ENCODE measurements at places on chromosomes 11 and 22.

DNA sequence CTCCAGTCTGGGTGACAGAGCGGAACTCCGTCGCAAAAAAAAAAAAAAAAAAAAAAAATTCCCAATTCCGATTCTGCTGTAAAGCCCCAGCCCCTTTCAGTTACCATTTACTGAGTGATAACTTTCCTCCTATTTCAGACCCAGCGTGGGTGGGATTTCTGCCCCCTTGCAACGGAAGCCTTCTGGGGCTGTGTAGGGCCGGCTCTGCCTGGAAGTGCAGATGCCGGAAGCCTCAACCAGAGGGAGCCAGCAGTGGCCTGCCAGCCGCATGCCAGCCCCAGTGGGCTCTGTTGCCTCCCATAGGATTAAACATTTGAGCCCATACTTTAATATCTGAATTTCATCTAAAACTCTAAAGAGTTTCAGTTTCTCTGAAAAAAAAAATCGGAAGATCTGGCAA is 60.0 kb upstream of the NUP50 start:
- no peak for DNase-seq

GRCh38 chr11:128085276-128085675 is 502.1 kb downstream of the ETS1 start:
- no peak for DNase-seq

DNA sequence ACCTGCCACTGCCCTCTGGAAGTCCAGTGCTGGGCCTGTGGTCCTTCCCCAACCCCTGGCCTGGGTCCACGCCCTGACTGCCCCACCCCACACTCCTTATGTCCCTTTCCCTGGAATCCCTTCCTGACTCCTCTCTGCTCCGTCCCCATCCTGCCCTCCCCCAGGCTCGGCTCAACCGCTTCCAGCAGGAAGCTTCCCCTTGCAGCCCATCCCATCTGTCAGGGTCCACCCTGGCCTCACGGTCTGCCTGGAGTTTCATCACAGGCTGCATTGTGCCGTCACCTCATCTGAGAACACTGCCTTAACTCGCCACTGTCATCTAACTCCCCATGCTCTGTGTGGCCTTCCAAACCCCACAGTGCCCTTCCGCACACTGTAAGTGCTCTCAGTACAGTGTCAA is 64.3 kb downstream of the NAT10 start:
- DNase-seq = no peak

GRCh38 chr11:120704256-120704750 is 192.8 kb downstream of the GRIK4 start:
- no peak for DNase-seq

GRCh38 chr11:1892116-1892515 is 421 bp upstream of the PRR33 start:
- DNase-seq = no peak

GRCh38 chr11:92557879-92558278 is 333.3 kb downstream of the FAT3 start:
- DNase-seq = no peak

DNA sequence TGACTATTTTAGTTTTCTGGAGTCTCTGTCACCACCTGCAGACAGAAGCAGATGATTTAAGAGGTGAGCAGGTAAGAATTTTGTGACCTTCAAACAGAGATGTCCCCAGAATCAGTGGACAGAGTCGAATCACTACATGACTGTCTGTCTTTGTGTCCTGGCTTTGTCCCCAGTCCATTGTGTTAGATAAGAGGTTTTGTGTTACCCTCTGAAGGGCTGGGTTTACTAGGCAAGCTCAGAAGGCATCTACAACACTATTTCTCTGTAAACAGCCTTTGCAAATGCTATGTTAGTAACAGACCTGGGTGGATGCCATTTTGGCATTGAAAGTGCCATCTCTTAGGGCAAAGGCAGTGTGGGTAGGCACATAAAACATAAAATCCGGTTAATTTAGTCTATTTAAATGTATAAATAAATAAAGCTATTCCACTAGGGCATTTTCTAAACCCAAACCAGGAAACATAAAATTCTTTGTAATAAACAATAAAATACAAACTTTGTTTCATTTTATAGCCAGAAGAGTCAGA is 40.3 kb upstream of the CADM1 start:
- no peak for DNase-seq

- DNase-seq = peak; percentile 99
These were observed at the start of gene RNF121 for GRCh38 chr11:71928737-71929443. TSS of gene RNF121 (plus strand) at chr11:71929046. CDS start at chr11:71929062, 16 bp downstream.

- peak; percentile 75 for DNase-seq
These were observed at the start of gene RIC3 for GRCh38 chr11:8168485-8169257. TSS of gene RIC3 (minus strand) at chr11:8169025. CDS start at chr11:8168989, 36 bp downstream.

GRCh38 chr11:72771507-72771906 is 19.3 kb upstream of the ARAP1 start:
- no peak for DNase-seq

- no peak for DNase-seq
These were observed 18.1 kb downstream of the BTG4 start for GRCh38 chr11:111494040-111494439.

Data from activated CD4-positive, alpha-beta T cell treated with anti-CD3 and anti-CD28 coated beads for 36 hours (primary cell).